ENCODE measurements at places on chromosomes 13 and 19. TPM values are rescaled to one million over a fixed set of nuclear protein-coding genes. Genes with fewer than 3 reads are reported as not detected.

DNA sequence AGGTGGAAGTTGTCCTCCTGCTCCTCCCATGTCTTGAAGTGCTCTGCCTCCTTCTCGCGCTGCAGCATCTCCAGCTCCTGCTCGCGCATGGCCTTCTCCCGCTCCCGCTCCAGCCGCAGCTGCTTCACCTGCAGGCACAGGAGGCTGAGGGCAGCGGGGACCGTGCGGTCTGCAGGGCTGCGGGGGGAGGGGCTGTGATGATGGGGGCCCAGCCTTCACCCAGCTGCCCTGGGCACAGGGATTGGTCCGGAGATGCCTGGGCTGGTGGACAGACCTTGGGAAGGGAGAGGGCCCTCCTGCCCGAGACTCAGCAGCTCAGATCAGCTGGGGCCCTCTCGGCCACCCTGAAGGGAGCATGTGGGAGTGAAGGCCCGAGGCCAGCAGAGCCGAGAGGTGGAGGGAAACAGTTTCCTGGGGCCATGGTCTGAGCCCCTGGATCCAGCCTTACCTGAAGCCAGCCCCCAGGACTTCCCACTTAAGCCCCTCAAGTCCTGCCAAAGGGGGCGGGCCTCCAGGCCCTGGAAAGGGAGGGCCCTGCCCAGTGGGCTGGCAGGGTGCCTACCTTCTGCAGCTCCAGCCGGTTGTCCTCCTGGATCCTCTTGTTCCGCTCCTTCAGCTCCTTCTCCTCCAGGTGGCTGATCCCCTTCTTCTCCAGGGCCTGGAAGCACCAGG, 6.3 kb downstream of the CACTIN start:
- no peak for DNase-seq
- no peak overlapping the region for H3K4me3 ChIP-seq
- H3K4me1 ChIP-seq = peaks cover 2% of the 10 kb centered on the region
- H3K27me3 ChIP-seq = peaks cover 4% of the 10 kb centered on the region

DNA sequence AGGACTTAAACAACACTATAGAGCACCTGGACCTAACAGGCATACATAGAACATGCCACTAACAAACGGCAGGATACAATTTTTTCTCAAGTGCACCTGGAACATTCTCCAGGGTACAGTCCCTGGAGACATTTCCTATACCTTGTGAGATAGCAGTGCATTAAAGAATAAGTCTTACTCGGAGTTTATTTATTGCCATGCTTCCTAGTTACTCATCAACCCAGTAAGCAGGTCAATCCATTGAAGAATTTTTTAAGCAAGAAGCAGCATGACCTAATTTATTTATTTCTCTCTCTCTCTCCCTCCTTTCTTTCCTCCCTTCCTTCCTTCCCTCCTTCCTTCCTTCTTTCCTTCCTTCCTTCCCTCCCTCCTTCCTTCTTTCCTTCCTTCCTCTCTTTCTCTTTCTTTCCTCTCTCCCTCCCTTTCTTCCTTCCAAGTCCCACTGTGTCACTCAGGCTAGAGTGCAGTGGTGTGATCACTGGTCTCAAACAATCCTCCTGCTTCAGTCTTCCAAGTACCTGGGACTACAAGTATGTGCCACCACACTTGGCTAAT, 6.6 kb upstream of the TFDP1 start:
- H3K27me3 ChIP-seq = peaks cover 6% of the 10 kb centered on the region
- no peak for DNase-seq
- H3K4me1 ChIP-seq = no peaks in the 10 kb centered on the region
- H3K36me3 ChIP-seq = no peaks in the 10 kb centered on the region

DNA sequence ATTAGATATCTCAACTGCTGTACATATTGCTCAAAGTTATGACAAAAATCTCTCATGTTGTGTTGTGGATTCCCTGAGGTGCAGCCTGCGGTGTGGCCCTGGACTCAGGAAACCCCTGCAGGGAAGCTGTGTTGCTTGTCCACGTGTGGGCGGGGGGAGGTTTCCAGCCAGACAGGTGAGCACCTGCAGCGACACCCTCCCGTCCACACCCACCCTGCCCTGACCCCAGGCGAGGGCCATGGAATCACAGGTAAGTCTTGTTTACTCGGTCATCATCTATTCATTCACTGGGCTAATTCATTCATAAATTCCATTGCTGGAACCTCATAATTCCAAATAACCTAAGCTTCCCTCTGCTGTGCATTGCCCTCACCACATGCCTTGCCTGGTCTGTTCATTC, 14.1 kb downstream of the PLPP2 start:
- H3K27me3 ChIP-seq = peaks cover 1% of the 10 kb centered on the region
- no peak overlapping the region for H3K4me3 ChIP-seq
- no peak for DNase-seq
- no peaks in the 10 kb centered on the region for H3K36me3 ChIP-seq

DNA sequence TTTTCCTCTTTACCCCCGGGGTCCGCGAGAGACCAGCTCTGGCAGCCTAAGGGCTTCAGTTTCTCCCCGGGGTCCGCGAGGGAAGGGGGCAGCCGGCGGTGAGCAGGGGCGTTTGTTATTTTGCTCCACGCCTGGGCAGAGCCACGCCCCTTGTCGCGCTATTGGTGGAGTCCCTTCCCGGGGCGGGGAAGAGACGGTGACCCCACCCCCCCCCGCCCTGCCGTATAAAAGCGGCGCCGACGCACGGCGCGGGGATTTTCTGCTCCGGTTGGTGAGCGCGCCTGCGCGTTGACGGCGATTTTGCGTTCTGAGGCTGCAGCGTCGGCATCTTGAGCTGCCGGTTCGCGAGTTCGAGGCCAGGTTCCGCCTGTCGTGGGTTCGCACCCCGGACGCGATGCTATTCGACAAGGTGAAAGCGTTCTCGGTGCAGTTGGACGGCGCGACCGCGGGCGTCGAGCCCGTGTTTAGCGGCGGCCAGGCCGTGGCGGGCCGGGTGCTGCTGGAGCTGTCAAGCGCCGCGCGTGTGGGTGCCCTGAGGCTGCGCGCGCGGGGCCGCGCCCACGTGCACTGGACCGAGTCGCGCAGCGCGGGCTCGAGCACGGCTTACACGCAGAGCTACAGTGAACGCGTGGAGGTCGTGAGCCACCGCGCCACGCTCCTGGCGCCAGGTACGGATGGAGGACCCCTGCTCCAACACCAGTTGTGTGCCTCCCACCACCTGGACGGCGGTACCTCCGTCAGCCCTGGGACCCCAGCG, at the start of gene ARRDC2:
TSS of gene ARRDC2 (plus strand) at position 254 of the 757 bp plus-strand sequence. CDS start at position 395, 141 bp downstream.
- H3K36me3 ChIP-seq = peaks cover 3% of the 10 kb centered on the region
- H3K4me3 ChIP-seq = peak within 1 kb of the TSS; percentile 90
- H3K27me3 ChIP-seq = peaks cover 9% of the 10 kb centered on the region
- H3K27ac ChIP-seq = no peak within 1 kb of the TSS

- peak overlapping the region; percentile 24 for H3K4me3 ChIP-seq
- peaks cover 16% of the 10 kb centered on the region for H3K4me1 ChIP-seq
- no peak for DNase-seq
- H3K27ac ChIP-seq = no peak overlapping the region
- H3K36me3 ChIP-seq = peaks cover 31% of the 10 kb centered on the region
Measured at GRCh38 chr19:1933942-1934341, 7.0 kb upstream of the CSNK1G2 start.

DNA sequence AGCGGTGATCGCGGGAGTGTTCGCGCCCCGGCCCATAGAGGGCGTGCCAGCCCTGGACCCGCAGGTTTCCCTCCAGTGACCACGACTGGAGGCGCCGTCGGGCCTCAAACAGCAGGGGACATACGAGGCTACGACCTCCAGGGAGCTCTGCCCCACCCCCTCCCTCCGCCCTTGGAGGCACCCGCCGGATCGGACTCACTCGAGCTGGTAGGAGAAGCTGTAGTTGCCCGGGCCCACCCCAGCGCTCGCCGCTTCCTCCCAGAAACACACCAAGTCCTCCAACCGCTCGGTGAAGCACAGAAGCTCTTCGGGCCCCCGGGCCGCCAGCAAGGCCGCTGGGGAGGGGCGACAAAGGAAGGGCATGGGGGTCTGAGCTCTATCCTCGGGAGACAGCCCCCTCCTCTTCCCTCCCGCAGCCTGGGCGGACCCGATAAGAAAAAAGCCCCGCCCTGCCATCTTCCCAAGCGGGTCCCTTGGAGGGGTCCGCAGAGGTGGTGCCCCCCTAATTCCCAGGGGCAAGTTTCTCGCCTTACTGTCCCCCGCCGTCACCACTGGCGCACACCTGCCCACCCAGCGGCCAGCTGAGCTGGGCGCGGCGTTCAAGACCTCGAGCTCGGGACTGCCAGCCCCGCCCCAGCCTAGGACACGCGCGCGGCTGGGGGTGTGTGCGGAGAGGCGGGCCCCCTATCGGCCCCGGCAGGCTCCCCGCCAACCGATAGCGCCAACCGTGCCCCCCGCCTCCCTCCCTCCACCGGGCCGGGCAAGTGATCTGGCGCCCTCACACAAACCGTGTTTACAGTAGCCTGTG, 1.0 kb downstream of the EPOR start:
- H3K27me3 ChIP-seq = peaks cover 12% of the 10 kb centered on the region
- H3K36me3 ChIP-seq = peaks cover 4% of the 10 kb centered on the region
- peak overlapping the region; percentile 18 for H3K27ac ChIP-seq

DNA sequence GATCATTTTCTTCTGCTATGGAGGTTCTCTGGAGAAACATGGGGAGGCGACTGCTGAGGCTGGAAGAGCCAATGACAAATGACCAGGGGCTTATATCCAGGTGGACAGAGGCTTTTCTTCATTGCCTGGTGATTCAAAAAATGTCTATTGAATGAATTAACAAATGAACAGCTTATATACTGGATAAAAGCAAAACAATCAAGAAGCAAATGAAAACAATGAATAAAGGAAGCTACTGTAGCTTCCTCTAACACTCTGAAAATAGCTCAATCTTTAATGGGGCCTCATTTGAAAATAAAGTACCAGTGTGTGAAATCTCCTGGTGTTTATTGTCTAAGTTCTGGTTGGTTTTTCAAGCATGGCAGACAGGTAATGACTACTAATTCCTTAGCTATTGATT, 167.5 kb upstream of the TMTC4 start:
- no peak for DNase-seq
- peaks cover 4% of the 10 kb centered on the region for H3K27me3 ChIP-seq
- no peaks in the 10 kb centered on the region for H3K36me3 ChIP-seq
- H3K27ac ChIP-seq = no peak overlapping the region

DNA sequence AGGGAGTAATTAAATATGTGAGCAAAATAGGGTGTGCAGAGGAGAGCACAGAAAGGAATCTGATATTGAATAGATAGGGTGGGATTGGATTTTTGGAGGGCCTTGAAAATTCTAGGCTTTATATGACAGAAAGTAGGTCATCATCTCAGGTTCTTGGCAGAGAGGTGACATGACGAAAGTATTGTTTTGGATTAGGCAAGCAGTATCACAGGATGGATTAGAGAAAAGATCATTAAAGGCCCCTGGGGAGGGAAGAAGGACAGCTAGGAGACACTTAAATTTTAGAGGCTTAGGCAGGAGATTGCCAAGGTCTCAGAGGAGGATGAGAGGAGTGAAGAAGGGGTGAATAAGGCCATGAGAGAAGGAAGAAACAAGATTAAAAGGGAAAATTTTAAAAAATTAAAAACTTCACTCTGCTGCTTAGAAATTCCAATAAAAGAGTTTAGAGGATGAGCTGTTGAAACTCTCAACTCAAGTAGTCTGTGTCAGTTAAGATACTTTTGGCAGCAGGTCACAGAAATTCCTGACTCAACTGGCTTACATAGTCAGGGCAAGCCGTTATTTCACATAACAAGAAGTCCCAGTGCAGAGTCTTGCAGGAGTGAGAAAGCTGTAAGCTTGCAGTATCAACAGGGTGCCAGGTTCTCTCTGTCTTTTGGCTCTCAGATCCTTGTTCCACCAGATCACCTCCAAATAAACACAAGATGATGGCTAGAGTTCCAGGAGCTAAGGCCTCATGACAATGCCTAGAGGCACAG, 8.8 kb downstream of the GPC6 start:
- DNase-seq = no peak
- H3K27ac ChIP-seq = no peak overlapping the region
- peaks cover 4% of the 10 kb centered on the region for H3K4me1 ChIP-seq
- H3K4me3 ChIP-seq = no peak overlapping the region

DNA sequence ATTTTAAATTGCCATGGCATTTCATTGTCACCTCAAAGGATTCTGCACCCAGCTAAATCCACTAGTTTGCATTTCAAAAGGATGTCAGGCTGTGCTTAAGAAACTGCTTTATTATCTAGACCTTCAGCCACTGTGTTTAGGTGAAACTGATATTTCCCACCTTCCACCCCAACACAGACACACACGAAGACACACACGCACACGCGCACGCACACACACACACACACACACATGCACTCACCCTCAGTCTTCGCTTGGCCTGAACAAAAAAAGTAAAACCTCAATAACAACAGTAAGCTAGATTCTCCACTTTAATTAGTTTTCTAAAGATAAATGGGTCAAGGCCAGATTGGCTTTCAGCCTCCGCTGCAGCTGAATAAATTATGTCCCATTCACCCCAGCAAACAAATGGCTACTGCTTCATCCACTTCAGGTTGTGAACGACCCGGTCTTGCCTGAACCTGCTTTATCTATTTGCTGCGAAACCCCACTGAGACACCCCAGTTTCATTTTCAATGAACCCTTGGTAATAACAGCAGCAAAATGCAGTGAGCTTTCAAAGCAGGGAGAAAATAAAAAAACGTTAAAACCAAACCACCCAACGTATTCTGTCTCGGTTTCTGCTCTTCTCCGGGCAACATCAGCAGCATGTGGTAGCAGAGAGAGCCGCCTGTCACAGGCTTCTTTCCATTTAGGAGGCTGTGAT, 166.8 kb downstream of the DCT start:
- H3K4me1 ChIP-seq = peaks cover 32% of the 10 kb centered on the region
- H3K4me3 ChIP-seq = no peak overlapping the region
- DNase-seq = no peak
- no peak overlapping the region for H3K27ac ChIP-seq
- peaks cover 2% of the 10 kb centered on the region for H3K27me3 ChIP-seq

GRCh38 chr13:75303263-75303662, 178.7 kb downstream of the TBC1D4 start:
- peaks cover 17% of the 10 kb centered on the region for H3K36me3 ChIP-seq
- H3K27ac ChIP-seq = no peak overlapping the region
- no peak overlapping the region for H3K4me3 ChIP-seq
- no peak for DNase-seq
- no peaks in the 10 kb centered on the region for H3K27me3 ChIP-seq

DNA sequence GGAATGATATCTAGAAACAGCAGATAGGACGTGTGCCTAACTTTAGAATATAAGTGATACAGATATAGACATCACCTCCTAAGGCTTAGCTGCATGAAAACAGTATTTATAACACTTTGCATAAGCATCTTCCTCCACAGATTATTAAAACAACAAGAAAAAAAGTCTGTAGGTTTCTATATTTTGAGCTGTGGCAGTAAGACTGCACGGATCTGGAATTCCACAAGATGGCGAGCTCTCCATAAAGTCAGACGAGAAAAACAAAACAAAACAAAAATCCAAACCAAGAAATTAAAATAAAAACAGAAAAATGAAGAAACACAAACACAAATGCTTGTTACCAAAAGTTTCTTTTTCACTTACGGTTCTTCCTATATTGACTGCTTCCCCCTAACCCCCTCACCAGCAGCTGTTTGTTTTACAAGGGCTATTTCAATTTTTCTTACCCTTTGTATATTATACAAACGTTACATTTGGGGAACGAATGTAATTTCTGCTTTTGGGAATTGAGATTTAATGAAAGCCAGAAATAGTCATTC, 285.8 kb downstream of the MYO16 start:
- H3K27ac ChIP-seq = no peak overlapping the region
- H3K27me3 ChIP-seq = peaks cover 2% of the 10 kb centered on the region
- H3K4me1 ChIP-seq = peaks cover 2% of the 10 kb centered on the region
- DNase-seq = no peak

C13orf42 gene
- 0.21 TPM for total RNA-seq

TMIGD2 gene
- total RNA-seq = not detected

DNAAF3 gene
- total RNA-seq = 2.2 TPM

ZNF71 gene
- 29.6 TPM for total RNA-seq
